Neural crest cell (in vitro differentiated cells): ENCODE measurements at places on chromosomes 7 and 10.

DNA sequence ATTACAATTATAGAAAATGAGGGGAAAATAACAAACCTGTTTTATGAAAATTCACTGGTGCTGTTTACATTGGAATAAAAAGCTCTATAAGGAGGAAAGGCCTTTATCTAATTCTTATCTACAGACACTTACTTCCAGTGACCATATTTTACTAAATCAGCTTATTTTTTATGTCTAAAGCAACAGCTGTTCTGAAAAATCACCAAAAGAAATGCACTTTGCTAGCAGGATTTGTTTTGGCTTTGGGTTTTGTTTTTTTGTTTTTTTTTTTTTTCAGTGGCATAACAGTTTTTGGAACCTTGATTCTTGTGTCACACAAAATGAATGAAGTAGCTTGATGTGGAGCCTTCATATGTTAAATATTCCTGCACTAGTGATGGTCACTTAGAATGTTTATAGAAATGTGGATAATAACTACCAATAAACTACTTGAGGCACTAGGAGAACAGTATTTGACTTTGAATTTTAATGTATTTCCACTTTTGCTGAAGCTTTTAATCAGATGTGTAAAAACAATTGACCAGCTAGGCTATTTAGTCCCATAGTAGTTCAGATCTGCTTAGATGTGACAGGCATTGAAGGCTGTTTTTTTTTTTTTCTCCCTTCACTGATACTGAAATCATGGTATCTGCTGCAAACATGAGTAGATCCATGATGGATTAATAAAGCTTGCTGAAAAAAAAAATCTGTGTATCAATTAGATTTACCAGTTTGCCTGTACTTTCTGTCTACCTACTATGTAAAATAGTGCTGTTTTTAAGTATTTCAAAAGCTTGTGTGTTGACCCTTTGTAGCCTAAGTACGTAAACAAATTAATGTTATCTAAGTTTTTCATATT, 2.8 kb downstream of the ARL4A start:
- no peak for DNase-seq

DNA sequence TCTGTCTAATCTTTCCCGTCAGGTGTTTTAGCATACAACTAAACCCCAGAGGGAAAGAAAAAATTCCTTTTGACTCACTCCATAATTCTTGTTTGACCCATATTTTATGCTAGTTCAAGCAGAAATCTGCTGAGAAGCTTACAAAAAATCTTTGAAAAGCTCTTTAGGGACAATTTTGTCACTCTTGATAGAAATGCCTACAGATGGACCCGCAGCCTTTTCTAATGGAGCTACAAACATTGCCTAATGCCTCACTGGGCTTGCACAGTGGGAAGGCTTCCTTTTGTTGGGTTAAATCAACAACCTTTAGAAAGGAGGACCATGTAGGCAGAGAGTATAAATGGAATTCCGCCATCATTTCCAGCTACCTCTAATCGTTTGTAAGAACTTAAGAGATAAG, 344.5 kb downstream of the PCLO start:
- no peak for DNase-seq

DNA sequence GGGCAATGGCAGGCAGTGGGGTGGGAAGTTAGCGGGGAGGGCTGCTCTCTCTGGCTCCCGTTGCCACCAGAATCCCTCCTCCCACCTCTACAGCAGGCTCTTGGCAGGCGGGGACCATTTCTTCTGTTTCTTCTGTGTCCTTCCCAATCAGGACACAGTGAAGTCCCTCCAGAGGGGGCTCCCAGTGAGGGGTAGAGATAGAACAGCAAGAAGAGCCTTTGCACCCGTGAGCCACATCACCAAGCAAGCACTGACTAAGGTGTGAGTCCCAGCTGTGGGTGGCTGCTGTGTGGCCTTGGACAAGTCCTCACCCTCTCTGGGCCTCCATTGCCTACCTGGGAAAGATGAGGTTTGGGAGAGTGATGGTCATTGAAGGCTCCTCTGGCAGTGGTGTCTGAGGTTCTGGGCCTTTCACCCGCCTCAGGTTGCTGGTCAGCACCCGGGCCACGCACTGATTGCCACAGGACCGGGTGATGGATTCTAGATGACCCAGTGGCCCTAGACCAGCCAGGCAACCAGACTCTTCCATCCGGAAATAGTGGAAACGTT, 26.0 kb upstream of the PCBD1 start:
- no peak for DNase-seq

DNA sequence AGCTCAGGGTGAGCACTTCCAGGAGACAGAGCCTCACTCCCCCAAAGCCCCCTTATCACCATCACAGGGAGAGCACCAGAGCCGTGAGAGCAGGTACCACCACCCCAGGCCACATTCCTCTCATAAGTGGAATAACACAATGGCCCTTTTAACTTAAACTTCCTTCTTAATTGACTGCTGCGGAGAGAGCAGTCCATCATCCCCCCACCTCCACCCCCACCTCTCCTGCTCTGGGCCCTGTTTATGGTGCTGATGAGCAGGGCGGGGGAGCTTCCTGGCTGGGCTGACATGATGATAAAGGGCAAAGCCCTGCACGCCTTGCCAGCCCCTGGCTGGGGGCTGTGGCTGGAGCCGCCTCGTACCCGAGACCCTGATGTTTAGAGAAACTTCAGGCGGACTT, 81.4 kb upstream of the PODXL start:
- DNase-seq = no peak

- DNase-seq = no peak
Measured at GRCh38 chr7:157434231-157434630, 97.4 kb downstream of the DNAJB6 start.

DNA sequence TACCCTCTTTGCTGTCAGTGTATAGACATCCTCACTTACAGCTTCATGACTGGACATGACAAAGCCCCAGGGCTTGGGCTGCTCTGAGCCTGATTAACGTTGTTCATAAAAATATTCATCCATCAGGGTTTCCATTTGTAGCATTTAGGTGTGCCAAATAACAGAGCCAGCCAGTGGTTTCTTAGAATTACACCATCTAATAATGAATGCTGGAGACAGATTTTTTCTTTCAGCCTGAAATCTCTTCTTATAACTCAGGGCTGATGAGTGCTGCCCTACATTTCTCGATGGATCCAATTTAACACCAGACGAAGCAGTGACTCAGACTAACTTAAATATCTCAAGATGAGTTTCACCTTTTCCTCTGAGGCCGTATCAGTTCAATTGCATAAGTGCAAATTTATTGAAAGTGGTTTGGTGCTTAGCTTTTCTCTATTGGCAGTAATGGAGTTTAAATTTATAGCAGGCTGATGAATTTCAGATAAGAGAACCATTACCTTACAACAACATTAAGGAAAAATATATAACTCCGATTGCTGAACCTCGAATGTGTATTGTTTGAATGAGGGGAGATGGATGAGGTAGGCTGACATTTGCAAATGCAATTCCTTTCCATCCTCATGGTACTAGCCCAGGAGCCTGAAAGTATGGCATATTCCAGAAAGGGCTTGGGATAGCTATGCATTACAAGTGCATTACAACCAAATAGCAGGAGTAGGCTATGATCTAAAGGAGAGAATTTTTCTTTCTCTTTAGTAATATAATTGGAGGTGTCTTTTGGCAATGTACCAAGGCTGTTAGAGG, 900.6 kb downstream of the KCNMA1 start:
- no peak for DNase-seq

DNA sequence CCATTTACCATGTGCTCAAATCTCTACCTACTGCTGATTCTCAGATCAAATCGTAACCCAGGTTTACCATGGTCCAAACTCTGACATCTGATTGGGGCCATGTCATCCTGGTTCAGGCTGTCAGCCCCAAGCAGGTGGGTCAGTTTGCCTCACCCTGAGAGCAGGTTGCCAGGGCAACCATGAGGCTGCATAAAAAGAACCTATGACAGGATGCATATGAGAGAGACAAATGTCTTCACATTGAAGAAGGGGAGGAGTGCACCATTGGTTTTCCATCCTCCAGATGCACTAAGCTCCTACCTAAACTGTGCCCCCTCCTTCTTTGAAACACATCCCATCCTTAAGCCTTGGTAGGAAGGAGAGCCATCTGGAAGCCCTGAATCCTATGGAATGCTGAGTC, 10.2 kb downstream of the PRSS1 start:
- DNase-seq = no peak
